Amniotic epithelial cell (primary cell): ENCODE measurements at places on chromosomes 7 and 10.

GRCh38 chr7:24740871-24741270 lies 16.4 kb downstream of the GSDME start:
- no peak for DNase-seq

- no peak for DNase-seq
Measured at GRCh38 chr7:44764081-44764480, 15.4 kb downstream of the ZMIZ2 start.

- no peak for DNase-seq
Measured at GRCh38 chr7:110418659-110419280, 672.2 kb upstream of the LRRN3 start.

DNA sequence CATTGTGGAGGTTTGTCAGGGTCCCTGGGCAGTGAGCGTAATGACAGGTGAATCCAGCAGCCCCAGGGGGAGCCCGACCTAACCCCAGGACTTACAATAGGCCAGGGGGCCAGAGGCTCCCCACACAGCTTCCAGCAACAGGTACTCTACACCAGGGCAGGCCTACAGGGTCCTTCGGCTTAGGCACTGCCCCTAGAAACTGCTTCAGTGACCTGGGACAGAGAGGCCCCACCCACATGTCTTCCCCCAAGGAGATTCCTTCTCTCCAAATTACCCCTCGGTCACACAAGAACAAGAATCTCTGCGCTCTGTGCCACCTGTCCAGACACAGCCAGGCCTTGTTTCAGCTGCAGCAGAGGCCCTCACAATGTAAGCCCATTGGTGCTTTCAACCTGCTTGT lies 24.4 kb downstream of the SKIDA1 start:
- DNase-seq, result no peak

DNA sequence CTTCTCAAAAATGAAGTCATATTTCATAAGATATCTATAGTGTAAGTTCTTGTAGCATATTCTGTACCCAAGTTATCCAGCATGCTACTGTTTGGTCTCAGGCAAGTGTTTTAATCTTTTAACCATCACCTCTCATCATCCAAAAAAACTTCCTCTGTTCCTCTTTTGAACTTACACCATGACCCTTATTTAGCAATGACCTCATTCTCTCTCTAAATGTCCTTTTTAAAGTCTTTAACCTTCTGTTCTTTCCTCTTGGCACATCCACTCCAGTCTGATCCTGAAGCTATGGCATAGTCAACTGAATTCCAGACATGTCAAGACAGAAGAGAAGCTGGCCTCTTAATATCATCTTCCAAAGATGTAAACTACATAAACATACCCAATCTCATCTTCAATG lies 26.2 kb downstream of the PPP3CB start:
- no peak for DNase-seq

DNA sequence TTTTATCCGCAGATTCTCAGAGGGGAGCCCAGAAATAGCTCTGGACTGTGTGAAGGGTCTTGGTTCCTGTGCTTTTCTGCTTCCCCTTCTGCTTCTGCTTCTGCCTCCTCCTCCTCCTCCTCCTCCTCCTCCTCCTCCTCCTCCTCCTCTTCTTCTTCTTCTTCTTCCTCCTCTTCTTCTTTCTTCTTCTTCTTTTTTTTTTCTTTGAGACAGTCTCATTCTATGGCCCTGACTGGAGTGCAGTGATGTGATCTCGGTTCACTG lies 11.6 kb downstream of the PDZD7 start:
- no peak for DNase-seq

DNA sequence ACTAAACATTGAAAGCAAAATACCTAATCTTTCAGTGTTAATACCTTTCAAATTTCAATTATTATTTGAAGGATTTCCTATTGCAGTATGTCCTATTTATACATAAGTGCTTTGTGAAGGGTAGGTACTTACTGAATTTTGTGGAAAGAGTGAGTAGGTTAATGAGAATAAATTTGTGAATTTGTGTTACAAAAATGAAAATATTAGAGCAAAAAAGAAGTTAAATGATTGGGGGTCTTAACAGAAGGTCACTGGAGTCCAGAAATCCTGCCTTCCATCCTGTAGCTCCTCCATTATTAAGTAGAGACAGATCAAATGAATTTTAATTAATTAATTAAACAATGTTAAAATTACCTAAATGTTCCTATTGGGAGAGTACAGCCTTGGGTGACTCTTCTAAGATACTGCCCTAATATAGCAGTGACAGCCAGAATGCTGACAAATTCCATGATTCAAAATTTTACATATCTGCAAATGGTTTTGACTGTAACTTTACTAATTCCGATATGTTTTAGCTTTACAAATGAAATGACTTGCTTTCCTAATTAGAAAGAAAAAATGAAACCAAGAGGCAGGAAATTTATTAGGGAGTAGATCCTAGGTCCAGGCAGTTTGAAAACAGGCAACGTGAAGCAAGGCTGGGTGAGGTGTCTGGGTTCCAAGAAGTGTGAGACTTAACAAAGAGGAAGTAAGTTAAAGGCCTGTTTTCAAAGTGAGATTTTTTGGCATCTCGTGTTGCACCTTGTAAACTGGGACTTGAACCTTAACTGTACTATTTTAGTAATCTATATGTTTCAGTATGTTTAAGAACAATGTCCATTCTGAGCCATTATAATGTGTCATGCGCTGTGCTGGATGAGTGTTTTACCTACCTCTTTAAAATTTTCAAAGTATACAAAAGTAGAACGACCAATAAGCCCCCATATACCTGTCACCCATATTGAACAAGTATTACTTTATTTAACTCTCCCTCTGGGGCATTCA lies 1.5 kb downstream of the PIK3CG start:
- DNase-seq, result no peak

- no peak for DNase-seq
Measured at GRCh38 chr10:82981137-82981723, 1106.2 kb downstream of the NRG3 start.

DNA sequence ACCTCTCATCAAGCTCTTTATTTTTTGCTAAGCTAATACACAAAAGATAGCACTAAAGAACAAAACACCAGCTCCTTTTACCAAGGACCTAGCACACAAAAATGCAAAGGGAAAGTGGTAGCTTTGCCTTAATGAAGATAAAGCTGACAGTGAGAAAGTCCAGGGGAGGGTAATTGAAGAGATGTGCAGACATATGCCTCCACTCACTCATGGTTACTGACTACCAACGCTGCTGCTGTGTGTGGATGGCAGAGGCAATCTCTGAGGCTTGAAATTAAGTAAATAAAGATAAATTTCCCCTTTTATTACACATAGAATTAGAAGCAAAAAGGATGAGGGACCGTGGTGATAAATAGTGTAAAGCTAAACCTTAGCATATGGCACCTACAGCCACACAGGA lies 87.0 kb downstream of the HGF start:
- DNase-seq, result peak; percentile 62

- DNase-seq, result no peak
Measured at GRCh38 chr7:132160611-132161532, 415.4 kb downstream of the PLXNA4 start.

DNA sequence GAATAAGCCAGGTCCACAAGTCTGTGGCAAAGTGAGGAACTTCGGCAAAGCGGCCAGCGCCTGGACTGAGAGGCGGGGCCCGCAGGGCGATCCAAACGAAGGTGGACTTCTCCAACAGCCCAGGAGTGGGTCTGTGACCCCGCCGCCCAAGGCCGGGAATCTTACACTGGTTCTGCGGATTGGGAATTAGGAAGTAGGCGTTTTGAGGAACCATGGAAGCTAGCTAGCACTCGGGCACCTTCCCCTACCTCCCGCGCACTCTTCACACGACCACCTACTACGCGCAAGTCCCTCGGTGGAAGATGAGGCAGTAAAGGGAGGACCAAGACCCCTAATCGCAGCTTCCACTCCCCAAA lies 570 bp upstream of the ARF5 start:
- no peak for DNase-seq
